Right lung (tissue), 10 donors: ENCODE measurements at places on chromosomes 12 and 14. TPM values are rescaled to one million over a fixed set of nuclear protein-coding genes. Genes with fewer than 3 reads are reported as not detected.

DNA sequence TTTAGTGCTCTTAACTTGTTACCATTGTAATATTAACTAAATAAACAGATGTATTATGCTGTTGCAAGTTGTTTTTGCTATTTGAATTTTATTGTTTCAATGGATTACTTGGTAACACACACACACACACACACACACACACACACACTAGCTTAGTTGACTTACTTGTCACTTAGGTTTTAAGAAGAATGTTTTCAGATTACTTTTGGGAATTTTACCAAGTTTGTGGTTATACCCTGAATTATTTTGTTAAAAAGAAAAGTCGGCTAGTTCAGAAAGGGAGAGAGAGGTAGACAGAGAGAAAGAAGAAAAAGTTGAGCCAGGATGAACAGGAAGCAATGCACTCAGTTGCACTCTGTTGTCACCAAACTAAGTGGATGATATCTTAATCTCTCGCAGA, 5.3 kb downstream of the SSTR1 start:
- no peak for DNase-seq

- no peak for DNase-seq
These were observed 123.4 kb downstream of the SLC25A47 start for GRCh38 chr14:100446572-100446971.

GRCh38 chr14:101599234-101599885, 38.1 kb downstream of the DIO3 start:
- no peak for DNase-seq

Gene IL23A
- polyA plus RNA-seq = 0.64 TPM

DNA sequence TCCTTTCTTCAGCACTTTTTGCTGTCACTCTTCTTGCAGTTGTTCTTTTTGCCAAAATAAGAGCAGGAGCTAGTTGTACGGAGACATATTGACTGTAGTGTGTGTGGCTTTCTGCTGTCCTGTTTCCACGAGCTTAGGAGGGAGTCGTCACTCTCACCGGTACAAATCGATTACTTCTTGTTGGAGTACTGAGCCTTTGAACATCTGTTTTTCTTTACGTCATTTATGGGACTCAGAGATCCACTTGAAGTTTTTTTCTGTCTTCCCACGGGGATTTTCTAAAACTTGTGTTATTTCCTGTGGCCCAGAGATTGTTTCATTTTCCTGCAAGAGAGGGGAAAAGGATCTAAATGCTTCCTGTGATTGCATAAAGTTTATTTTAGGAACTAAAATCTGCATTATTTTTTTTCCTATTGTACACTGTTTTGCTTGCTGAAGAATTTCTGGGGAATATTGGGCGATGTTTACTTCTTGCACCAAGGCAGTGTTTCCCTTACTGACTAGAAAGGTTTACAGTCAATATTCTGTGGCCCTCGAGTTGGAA, 199.8 kb upstream of the ARHGAP5 start:
- DNase-seq = peak; percentile 16

GRCh38 chr14:34420547-34421150, 41.4 kb downstream of the SPTSSA start:
- no peak for DNase-seq

DNA sequence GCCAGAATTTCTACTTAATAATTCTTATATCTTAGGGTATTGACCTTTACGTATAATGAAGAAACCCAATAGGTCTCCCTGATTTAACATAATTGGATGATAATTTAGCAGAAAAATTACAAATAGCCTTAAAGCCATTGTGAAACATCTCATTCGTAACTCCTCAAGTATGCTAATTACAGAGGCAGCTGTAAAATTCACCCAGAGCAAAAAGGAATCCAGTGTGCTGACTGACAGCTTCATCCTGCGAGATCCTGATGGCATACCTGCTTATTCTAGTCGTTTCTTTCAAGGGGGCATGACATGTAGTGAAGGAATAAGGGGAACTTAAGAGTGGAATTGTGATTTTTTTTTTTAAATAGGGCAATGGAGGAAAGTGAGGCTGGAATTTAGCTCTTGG, 291.5 kb downstream of the FUT8 start:
- DNase-seq = peak; percentile 47

GRCh38 chr14:99718811-99719192, 34.7 kb downstream of the CYP46A1 start:
- DNase-seq = no peak

Gene KRT2
- polyA plus RNA-seq = not detected

Gene EMC9
- 12.6 TPM for polyA plus RNA-seq

DNA sequence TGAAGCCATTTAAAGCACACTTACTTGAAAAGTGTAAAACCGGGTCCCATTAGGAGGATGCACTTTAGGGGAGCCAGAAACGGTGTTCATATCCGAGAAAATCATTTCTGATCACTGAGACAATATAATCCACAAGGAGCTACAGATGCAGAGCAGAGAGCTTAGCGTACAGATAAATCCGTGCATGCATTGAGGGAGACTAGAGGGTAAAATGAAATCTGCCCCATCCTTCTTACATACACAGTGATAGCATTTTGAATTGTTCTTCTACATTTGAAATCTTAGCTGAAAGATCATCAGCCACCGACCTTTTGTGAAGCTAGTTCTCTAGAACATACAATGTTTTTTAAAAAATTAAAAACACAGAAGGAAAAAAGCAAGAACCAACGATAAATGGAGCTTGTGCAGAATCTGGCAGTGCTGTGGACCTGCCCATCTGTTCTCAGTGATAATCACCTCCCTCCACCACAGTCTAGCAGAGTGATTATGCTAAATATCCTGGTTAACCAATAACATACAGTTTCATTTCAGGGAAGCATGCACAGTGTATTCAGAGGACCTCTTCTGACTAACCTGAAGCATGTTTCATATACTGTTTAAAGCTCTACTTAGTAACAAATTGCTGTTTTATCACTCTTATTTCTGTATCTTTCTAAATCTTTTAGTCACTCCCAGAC, 161.1 kb downstream of the PPFIA2 start:
- DNase-seq = no peak

DNA sequence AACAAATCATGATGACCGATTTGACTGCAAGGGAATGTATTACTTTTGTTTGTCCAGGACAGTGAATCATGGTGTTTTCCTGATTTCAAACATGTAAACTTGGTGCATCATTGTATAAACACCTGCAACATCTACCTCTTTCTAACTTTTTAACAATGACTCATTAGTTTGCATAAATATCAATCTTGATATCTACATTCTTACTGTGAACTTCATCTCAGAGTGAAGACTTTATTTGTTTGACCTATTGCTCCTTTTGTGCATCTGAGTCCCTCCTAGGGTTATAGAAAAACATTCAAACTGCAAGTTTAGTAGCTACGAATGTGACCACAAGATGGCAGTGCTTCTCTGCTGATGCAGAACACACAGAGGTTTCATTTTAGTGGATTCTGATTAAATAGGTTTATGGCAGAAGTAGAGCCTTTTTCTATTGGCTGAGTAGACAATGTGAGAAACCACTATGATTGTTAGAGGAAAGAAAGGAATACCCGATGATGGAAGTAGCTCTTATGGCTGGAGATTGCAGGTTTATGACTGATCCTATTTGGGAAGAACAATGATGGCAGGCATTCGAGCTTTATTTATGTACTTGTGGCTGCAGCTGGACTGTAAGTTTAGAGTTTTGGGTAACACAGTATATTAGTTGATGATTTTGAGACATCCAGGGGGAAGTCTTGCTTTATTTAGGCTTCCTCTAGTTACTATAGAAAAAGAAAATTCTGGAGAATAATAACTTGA, 244.2 kb upstream of the OR4E1 start:
- DNase-seq = peak; percentile 32

Gene MGST1
- 69.6 TPM for polyA plus RNA-seq

- DNase-seq = no peak
These were observed 95.5 kb downstream of the SLC6A15 start for GRCh38 chr12:84816916-84817695.

DNA sequence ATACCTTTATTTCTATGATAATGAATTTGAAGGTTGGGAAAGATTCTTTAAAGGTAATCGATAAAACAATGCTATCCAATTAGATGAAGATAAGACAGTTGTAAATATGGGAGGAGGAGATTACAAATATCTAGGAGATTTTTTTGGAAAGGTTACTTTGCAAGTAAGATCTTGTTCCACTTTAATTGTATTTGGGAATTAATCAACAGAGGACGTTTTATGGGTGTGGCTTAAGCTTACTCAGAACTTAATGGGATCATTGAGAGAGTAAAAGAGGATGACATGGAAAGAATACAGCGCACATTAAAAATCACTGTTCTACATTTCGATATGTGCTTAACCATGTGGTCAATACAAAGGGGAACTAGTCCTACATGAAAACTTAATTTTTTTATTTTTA, 3.5 kb upstream of the LRIG3 start:
- DNase-seq = no peak

DNA sequence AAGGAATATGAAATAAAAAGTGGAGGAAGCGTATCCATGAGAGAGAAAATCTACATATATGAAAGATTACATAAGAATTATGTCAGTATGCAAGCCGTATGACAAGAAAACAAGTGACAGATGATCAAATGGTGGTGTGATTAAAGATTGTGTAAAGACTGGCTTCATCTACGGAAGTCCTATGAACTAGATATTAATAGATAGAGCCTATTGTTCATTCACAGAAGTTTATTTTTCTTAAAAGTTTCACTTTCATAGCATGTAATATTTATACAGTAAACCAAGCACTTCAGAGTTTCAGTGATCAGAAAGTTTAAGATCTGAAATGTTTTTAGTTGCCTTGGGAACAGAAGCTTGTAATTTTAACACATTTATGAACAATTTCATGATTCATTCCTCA, 84.5 kb downstream of the VRK1 start:
- no peak for DNase-seq

GRCh38 chr12:21336656-21337055, 1.9 kb upstream of the SLCO1A2 start:
- no peak for DNase-seq

DNA sequence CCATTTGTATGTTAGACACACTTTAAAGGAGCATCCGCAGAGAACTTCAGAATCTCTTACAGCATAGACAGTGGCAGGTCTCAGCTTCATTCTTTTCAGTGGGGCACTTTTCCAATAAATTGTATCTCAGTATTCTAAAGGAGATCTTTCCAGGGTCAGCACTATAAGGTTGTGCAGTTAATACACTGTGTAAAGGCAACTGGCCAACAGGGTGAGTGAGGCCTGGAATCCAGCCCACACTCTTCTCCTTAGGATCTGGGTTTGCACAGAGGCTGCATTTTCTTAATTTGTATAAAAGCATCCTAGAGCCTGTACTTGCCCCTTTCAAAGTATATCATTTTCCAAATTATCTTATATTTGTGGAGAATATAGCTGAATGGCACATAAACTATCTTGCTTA, 94.2 kb downstream of the MYF5 start:
- DNase-seq = no peak

DNA sequence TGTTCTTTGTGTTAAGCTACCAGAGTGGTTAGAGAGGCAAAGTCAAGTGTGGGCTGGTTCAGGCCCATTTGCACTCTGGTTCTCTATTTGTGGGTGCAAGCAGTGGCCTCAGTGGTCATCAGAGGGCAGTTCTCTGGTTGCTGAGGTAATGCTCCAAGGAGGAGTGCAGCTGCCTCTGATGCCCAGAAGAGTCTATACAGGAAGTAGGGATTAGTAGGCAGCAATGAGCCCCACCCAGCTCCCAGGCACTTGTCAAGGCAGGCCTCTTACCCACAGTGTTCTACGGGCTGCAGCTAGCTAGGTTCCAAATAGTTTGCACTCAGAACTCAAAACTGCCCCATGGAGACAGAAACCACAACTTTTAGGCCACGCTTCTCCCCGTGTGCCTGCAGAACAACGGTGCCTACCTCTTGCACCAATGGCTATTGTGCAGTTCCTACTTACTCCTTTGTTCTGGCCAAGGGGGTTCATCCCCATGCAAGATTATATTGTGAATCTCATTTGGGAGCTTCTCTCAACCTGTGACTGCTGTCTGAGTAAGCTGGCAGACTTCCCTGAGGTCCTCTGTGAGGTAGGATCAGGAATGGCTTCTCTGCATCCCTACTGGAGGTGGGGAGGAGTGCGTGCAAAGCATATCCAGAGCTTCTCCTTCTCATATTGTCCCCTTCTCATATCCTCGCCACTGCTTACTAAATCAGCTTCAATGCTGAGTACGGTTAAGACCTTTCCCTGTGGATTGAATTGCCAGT, 410.3 kb upstream of the LMO3 start:
- no peak for DNase-seq

DNA sequence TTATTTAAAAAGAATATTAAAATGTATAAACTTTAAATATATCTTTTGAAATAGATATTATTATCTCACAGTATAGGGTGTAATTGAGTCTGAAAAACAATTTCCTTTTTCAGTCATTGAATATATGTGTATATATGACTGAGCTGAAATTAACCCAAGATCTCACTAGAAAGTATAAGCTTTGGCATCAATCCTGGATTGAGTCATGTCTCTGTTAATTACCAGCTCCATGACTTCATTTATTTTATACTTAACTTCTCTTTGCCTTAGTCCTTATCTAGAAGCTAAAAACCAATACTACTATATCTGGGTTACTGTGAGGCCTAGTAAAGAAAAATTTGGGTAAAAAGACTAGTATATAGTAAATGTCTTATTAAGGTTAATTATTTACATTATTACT, 1020.3 kb downstream of the LRFN5 start:
- DNase-seq = no peak

- no peak for DNase-seq
These were observed 56.4 kb upstream of the GRIP1 start for GRCh38 chr12:66735275-66735674.

Gene INHBC
- 0.29 TPM for polyA plus RNA-seq

DNA sequence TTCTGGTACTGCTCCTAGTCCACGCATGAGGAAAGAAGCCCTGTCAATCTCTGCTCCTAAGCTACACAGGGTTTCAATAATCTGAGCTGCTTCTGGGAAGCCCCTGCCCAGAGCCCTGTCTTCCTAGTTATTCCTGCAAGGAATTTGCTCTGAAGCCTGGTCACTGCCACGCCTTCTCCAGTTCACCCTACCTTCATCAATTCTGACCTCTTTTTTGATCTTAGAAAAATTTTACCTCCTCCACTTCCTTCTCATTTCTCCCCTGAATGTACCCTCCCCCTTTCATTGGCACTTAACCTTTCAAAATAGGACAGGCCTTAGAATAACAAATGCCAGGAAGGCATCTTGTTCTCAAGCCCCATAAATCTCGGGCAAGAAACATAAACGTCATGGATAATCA, 14.9 kb upstream of the LRRK2 start:
- no peak for DNase-seq

GRCh38 chr14:65958664-65959562, 527.3 kb upstream of the CCDC196 start:
- DNase-seq = peak; percentile 14

- no peak for DNase-seq
These were observed 485.7 kb downstream of the TMTC2 start for GRCh38 chr12:83172441-83172840.

Gene LIN7A
- polyA plus RNA-seq = 12.1 TPM

- DNase-seq = no peak
These were observed 932 bp downstream of the ADCY6 start for GRCh38 chr12:48787791-48788523.

DNA sequence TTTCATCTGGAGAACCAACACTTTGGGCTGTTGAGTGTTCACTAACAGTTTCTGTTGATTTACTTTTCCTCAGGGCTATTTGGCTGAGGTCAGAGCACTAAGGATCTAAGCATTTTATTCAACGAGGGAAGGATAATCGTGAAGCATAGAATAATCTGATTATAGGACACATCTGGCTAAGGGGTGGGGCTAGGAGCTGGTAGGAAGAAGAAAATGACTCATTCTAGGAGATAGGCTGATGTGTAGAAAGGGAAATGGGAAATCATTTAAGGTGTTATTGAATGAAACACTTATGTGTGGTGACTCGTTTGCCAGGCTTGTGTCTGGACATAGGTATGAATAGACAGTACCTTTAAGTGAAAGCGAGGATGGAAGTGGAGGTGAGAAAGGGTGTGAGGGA, 167.2 kb downstream of the ETNK1 start:
- DNase-seq = no peak
